ENCODE measurements at places on chromosomes 4 and X.

GRCh38 chrX:45699158-45699557, 498.5 kb upstream of the DIPK2B start:
- DNase-seq, result no peak

DNA sequence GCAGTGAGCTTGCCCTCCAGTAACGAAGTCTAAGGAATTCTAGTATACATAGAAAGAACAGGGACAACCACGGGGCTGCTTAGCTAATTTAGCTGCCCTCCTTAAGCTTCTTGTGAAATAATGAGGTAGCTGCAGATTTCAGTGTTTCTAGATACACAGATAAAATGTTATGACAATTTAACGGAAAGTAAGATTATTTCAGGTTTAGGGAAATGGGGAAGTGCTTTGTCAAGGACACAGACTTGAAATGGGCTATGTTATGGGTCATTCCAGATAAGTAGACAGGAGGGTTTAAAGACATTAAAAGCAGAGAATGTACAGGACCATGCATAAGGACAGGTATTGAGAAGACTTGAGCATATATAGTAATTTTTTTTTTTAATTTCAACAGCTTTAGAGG, 34.2 kb upstream of the ZNF518B start:
- DNase-seq, result no peak

- peak; percentile 21 for DNase-seq
Measured at GRCh38 chr4:610411-611261, 14.7 kb upstream of the PDE6B start.

DNA sequence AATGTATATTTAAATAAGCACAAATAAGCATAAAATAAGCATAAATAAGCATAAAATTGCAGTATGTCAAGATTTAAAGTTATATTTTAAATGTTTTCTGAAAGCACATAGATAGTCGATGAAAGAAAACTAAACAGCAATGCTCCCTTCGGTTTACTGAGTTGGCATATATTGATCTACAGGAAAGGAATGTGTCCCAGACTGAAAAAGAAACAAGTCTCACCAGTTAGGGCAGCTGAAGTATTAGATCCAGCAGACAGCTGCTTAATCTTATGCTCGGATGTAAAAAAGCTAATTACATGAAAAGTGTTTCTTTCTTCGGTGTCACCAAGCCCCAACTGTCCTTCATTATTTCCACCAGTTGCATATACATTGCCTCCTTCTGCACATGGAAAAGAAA, 8.7 kb downstream of the RPGR start:
- no peak for DNase-seq

DNA sequence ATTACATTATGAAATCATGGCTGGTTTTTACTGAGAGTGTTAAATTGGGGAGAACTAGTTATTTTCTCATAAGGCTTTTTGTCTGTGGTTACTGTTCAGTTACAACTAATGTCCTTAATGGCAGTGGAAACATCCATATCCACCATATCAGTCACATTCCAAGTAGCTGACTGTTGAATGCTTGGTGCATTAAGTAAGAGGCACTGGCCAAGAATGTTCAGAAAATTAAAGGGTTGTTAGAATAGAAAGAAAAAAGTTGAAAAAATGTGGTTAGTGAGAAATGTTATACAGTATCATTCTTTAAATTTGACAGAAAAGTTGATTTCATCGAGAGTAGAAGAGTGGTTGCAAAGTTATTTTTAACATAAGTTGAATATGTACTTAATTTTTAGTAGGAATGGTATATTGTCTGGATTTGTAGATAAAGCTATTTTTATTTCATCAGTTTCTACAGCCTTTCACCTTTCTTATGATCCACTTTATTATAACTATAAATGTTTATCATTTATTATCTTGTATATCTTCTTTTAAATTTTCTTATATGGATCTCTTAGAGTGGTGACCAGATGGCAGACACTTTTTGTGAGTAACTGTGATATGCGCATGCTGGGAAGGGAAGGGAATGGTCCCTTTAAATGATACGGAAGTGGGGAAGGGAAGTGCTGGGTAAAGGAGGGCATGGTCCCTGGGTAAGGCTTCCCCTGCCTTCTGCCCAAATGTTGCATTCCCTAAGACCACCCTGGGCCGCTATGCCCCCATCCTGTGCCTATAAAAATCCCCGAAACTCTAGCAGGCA, 2407.1 kb downstream of the ARAP2 start:
- no peak for DNase-seq

- DNase-seq, result no peak
Measured at GRCh38 chr4:159551281-159551680, 448.4 kb downstream of the RAPGEF2 start.

DNA sequence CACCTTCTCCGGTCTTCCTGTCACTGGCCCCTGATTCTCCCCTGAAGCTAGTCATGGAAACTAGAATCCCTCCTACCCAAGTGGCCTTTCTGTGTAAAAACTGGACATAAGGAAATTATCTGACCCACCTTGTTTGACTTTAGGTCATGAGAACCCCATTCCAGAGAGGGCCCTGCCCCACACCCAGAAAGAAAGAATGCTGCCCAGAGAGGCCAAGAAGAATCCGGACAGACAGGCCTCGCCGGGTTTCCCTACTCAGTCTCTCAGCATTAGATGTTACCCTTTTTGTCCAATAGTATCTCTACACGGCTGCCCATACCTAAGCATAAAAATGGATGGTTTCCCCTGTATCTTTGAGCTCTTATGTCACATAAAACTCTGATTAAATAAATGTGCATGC, 83.3 kb upstream of the HELT start:
- DNase-seq, result peak; percentile 9

DNA sequence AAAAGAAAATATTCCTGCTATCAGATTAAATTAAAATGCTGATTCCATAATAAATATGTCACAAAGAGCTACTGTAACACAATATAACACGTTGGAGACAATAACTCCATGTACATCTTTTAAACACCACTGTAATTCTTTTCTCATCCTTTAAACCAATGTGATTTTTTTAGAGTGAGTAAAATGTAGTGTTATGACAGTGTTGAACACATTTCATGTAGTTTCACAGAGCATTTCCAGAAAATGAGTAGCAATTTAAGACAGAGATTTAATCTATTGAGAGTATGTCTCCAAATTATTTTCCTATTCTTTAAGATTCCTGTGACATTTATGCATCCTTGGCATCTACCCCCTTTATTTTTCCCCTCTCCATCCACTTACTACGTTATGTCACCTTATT, 17.1 kb upstream of the PRRG1 start:
- DNase-seq, result no peak

- DNase-seq, result no peak
Measured at GRCh38 chrX:115539841-115540240, 21.1 kb upstream of the PLS3 start.

GRCh38 chrX:10138726-10139125, 18.0 kb upstream of the CLCN4 start:
- no peak for DNase-seq

All from Calu3 (cell line).